ENCODE measurements at places on chromosomes 7 and 10.

- no peak for DNase-seq
Measured at GRCh38 chr7:33792547-33793105, 112.7 kb upstream of the BMPER start.

DNA sequence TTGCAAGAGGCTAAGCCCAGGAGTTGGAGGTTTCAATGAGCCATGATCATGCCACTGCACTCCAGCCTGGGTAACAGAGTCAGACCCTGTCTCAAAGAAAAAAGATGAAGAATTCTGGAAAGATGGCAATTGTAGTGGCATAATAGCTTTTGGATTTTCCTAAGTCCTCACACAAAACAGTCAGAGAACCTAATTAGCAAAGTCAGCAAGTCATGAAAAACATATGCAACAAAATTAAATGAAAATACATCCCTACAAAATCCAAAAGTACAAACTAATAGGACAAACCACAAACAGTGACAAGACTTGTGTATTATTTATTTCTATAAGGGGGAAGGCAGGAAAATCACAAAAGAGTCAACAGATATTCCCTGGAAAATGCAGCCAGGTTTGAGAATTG is 362.3 kb upstream of the PLXDC2 start:
- no peak for DNase-seq

DNA sequence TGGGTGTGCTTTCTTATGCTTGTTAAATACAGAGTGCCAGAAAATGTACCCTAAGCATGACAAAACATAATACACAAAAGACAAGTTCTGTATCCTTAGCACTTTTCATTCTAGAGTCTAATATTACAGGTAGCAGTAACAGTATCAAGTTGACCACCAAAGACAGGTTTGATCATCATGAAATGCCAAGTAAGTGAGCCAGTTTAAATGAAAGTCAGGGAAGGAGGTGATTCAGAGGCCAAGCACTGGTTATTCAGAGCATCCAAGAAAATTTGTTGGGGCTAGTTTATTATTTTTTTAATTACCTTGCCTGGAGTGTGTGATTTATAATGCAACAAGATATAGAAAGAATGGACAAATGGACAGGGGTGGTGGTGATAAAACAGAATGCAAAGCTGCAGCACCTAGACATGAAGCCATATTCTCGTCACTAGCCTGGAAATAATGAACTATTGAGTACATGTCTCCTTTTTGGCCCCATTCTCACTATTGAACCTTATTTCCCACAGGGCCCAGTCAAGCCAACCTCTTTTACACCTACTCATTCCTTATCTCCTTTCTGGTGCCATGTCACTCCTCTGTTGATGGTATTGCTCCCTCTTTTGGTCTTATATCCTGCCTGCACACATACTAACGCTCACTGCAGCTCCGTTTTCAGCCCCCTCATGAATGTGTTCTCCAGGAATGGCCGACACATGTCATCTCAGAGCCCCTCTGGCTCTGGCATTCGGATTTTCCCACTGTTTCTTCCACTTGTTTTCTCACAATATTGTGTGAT is 78.6 kb upstream of the GLCCI1 start:
- no peak for DNase-seq

DNA sequence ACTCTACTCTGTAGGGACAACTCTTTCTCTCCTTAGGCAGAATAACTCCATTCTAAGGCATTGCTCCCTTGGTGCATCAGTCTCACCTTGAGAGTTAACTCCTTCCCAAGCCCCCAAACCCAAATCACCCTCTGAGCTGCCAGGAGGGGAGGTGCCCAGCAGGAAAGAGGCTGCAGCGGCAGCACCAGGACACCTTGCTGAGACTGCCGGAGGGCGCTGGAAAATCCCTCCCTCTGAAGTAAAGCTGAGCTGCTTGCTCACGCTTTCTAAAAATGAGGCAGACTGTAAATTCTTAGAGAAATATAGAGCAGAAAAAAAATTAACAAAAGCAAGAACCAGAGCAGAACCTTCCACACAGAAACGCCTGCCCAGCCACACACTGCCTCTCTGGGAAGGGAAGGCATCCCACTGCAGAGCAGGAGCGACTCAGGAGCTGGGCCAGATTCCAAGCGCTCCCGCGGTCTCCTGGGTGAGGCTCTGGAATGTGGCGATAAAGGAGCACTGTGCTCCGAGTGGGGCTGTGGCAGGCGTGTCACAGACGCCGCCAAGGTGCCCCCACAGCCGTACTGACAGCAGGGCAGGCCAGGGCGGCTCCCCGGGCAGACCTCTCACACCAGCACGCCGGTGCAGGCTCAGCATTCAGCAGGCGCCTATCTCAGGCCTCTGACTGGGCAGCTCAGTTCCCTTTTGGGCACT is 202.1 kb downstream of the TNS3 start:
- no peak for DNase-seq

GRCh38 chr7:117955046-117955445 is 81.8 kb upstream of the CTTNBP2 start:
- DNase-seq: no peak

All from glomerular endothelial cell (primary cell).